ENCODE measurements at places on chromosomes 3 and 15. TPM values are rescaled to one million over a fixed set of nuclear protein-coding genes. Genes with fewer than 3 reads are reported as not detected.

OR5H6 gene
- not detected for total RNA-seq

RHOV gene
- total RNA-seq, result 0.18 TPM

A4GNT gene
- total RNA-seq, result not detected

HRG gene
- not detected for total RNA-seq

GOLGA6L10 gene
- 3.9 TPM for total RNA-seq

CXCR6 gene
- total RNA-seq, result not detected

LRTM1 gene
- not detected for total RNA-seq

GPR149 gene
- not detected for total RNA-seq

TM4SF1 gene
- 559 TPM for total RNA-seq

MUC20 gene
- 0.81 TPM for total RNA-seq

PTX3 gene
- 172 TPM for total RNA-seq

HACD2 gene
- total RNA-seq, result 23.5 TPM

IGF2BP2 gene
- total RNA-seq, result 130 TPM

ZIC1 gene
- not detected for total RNA-seq

ZNF660 gene
- total RNA-seq, result 1.5 TPM
